ENCODE measurements at places on chromosomes 5 and 9.

DNA sequence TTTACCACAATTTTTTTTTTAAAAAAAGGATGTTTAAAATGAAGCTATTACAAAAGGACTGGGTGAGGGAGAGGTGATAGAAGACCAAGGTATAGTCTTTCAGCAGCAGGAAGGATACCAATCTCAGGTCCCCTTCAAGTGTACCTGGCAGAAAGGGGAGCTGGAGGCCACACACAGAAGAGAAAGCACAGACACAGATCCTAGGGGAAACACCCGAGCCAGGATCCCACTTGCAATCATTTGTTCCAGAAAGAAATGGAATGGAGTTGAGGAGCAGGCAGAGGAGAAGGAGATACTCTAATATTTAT, 5.6 kb downstream of the GNPDA1 start:
- no peak for DNase-seq

DNA sequence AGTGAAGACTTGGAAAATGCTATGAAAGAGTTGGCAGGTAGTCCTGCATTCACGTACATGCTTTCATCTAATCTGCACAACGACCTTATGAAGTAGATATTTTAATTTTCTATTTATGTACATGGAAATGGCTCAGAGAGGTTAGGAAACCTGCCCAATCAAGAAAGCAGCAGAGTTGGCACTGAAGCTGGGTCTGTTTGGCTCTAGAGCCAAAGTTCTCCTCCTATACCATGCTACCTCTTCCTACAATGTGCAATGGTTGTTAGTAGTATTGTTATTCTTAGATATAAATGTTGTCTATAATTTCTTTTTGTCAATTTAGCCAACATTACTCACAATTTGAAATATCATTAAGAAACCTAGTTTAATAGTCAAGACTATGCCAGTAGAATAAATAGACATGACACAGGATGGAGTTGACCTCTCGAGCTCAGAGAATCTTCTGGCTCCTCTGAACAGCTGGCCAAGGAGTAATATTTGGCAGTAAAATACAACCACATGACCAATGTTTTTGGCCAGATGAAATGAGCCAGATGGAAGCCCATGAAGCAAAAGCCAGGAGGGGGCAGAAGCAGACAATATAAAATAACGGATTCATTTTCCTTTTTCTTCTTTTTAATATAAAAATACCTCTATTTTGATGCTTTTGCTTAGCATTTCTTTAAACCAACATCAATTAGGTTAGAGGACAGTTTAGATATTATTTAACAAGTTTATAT, 542.3 kb downstream of the PDE4D start:
- no peak for DNase-seq

DNA sequence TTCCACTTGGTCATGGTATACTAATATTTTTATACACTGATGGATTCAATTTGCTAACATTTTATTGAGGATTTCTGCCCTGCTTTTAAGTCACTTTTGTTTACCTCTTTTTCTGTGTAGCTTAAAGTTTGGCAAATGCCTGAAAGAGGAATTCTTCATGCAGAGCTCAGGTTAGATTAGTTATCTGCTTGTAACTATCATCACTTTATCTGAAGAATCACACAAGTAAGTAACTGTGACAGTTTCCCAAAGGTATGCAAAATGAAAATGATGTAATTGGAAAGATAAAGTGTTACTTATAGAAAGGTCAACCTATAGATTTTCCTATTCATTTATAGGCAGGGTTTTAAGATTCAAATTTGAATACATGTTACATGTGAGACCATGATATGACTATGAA, 188.8 kb upstream of the ACTBL2 start:
- DNase-seq = no peak

DNA sequence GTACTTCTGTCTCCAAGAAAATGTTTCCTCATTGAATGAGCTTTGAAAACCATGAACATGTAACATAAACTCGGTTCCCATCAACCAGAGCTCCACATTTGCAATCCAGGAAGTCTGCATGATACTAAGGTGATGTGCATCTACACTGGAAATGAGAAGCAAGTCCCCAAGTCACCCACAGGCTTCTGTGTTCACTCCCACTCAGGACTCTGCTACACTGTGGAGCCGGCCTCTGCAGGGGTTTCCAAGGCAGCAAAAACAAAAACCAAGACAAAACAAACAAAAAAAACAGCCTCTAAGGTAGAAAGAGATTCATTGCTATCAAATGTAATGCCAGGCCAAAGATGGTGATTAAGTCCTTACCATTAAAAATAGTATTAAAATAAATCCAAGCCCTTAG, 593.7 kb downstream of the IRX1 start:
- no peak for DNase-seq

GRCh38 chr5:6340100-6340499, 38.2 kb downstream of the MED10 start:
- no peak for DNase-seq

GRCh38 chr5:103232393-103232999, 26.1 kb upstream of the MACIR start:
- no peak for DNase-seq

DNA sequence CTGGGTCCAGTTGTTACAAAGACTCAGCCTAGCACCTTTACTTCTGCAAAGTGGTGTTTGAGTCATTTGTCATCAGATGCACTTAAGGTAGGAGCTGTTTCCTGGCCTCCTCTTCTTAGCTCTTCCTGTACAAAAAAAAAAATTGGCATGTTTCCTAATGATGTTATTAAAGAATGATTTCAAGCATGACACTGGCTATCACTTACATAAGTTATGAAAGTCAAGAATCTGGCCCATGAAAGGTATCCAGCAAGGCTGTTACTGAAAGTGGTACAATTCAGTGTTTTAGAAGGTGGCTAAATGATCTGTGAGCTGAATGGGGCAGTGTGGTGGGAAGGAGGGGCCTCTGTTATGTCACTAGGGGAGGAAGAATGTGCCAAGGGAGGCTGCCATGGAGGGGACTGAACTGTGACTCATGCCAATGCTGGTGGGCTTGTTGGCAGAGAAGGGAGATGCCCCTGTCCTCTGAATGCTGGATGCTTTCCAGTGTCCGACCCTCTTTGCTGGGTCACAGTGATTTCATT, 175.1 kb upstream of the MAP1B start:
- DNase-seq = peak; percentile 10

DNA sequence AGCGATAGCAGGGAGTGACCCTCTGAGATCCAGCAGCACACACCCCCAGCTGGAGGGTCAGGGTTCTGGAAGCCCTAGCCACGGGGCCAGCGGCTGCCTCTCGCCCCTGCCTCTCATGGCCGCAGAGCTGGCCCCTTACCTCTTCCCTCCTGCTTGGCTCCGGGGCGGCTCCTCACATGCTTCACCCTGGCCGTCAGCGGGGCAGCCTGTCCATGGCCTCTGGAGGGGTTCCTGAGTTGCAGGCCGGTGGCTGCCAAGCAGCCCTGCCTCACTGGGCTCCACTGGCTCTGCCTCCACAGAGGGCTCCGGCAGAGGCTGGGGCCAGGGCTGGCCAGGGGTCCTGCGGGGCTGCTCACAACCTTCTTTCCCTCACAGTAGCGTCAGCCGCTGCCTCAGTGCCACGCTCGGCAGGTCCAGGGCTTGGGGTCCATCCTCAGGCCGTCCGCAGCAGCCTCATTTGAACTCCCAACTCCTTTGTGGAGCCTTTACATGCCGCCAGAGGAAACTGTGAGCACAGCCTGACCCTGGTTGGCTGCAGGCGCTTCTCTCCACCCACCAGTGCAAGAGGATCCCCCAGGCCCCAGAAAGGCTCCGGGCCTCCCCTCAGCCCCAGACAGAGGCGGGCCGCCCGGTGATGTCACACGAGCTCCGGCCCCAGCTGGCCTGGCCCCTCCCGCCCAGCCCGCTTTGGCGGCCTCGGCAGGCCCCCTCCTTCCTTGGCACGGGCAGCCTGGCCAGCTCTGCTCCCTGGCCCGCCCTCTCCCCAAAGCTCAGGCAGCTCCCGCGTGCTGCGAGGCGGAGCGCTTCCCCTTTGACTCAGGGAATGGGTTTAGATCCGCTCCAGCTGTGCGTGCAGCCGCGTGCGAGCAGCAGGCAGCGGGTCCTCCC, at the start of gene ANGPTL2:
Gene ANGPTL2, minus strand, starts transcription at position 460 of the 888 bp plus-strand sequence. CDS start 13,904 bp downstream, outside the sequence.
- DNase-seq = peak; percentile 87

DNA sequence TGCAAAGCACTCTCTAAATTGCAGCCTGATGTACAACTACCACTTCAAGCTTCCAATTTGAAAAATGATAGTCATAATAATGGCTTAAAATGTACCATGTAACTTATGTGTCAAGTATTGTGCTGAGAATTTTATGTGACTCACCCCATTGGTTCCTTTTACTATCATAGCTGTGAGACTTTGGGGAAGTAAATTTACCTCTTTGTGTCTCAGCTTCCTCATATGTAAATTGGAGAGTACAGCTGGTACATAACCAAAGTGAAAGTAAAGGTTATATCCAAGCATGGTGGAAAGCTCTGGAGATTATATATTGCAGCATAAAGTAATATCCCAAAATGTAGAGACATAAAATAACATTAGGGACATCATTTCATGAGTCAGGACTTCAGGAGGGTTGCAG, 2200.4 kb upstream of the C9orf72 start:
- no peak for DNase-seq

DNA sequence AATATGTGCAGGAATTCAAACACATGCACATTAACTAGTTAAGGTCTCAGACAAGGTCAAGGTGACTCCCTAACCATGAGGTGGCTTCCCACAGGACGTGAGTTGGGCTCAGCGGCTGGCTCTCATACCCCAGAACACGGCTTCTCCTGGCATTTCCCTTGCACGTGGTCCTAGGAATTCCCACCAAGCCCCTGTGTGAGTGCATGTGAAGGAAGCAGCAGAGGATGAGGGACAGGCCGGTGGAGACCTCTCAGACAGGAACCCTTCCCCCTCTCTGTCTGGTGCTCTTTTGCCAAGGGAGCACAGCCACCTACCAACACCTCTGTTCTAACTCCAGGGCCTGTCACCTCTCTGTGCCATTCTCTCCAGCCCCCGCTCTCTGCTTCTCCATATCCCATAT, 271.0 kb downstream of the FSTL4 start:
- DNase-seq = no peak

GRCh38 chr9:83266666-83267496, 203.9 kb upstream of the RASEF start:
- DNase-seq = no peak

GRCh38 chr9:126519660-126520420, 93.9 kb upstream of the LMX1B start:
- no peak for DNase-seq

DNA sequence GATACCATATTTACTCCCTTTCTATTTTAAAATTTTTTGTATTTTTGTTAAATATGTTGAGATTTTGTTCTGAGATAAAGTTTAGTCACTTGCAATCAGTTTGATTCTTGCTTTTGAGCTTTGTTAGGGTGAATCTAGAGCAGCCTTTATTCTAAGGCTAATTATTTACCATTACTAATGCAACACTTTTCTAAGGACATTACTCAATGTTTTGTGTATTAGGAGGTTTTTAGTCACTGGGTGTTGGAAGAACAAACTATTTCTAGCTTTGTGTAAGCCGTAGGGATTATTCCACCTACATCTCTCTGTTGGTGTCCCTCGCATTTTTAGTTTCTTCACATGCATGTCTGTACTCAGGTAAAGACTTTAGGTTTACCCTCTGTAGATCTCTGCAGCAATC, 379.5 kb upstream of the CD180 start:
- DNase-seq = no peak

- no peak for DNase-seq
Observed at GRCh38 chr9:3662671-3663070, 136.9 kb upstream of the RFX3 start.

- DNase-seq = no peak
Observed at GRCh38 chr9:128556926-128557634, 4.7 kb downstream of the SPTAN1 start.

GRCh38 chr5:92104126-92104525, 721.0 kb upstream of the ARRDC3 start:
- no peak for DNase-seq

GRCh38 chr9:70880535-70880934, 240.9 kb downstream of the TRPM3 start:
- no peak for DNase-seq

- no peak for DNase-seq
Observed at GRCh38 chr5:88486431-88486830, 217.8 kb upstream of the TMEM161B start.

- no peak for DNase-seq
Observed at GRCh38 chr5:13427827-13428557, 516.5 kb downstream of the DNAH5 start.

- DNase-seq = no peak
Observed at GRCh38 chr5:125232779-125233230, 486.4 kb upstream of the ZNF608 start.

DNA sequence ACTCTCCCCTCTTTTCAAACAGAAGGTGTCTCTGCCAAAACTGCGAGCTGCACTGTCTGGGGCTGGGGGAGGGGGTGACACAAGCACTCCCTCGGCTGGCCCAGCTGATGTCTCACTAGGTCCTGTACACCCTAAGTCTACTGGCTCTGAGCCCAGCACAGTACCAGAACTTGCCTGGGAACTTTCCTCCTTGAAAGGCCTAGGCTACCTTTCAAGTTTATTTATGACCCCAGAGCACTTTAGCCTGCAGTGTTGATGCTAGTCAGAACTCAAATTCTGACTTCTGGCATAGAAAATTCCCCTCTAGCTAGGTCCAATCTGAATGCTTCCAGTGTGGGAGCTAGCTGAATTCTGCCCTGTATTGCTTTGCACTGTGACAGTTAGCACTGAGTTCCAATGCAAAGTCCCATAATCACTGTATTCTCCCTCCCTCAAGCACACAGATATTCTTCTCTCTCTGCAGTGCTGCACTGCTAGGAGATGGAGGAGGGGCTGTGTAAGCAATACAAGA, 10.5 kb downstream of the LURAP1L start:
- no peak for DNase-seq

GRCh38 chr9:104784098-104784497, 20.2 kb downstream of the NIPSNAP3B start:
- DNase-seq = no peak

GRCh38 chr9:16832101-16832500, 38.4 kb downstream of the BNC2 start:
- DNase-seq = no peak

DNA sequence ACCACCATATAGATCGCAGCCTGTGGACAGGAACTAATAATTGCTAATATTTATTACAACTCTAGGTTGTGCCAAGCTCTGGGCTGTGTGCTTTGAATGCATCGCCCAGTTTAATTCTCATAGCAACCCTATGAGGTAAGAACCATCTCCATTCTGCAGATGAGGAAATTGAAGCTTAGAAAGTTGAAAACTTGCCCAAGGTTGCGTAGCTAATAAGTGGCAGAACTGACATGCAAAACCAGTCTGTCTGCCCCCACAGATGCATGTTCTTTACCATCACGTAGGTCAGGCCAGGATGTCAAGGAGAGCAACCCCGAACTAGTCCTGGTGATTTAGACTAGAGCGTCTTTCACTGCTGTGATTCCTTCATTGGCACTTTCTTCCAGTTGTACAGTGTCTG, 15.6 kb downstream of the WWC1 start:
- no peak for DNase-seq

GRCh38 chr5:151661968-151662732, 24.6 kb downstream of the SPARC start:
- DNase-seq = no peak

GRCh38 chr9:136943291-136944211, 987 bp downstream of the FBXW5 start:
- DNase-seq = no peak

DNA sequence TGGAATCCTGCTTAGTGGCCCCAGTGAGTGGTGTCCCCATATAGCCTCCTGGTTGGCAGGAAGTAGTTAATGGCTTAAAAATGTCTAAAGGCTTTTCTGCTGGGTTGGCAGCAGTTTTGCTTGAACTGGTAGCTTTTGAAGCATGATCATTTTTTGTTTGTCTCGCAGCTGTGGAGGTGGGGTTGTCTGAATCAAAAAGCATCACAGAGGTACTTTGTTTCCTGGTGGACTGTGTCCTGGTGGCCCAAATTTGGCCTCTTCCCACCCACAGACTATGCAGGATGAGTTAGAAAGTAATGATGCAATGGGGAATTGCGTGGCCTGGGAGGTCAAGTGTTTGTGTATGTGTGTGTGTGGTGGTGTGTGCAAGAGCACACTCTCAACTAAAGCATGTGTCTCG, 322.7 kb downstream of the ARHGEF28 start:
- no peak for DNase-seq
